Spinal cord (tissue), 10 donors: ENCODE measurements at places on chromosomes 6 and 20. TPM values are rescaled to one million over a fixed set of nuclear protein-coding genes. Genes with fewer than 3 reads are reported as not detected.

Gene PLN
- 6.0 TPM for total RNA-seq

Gene BPIFB1
- total RNA-seq, result not detected

Gene CITED2
- total RNA-seq, result 152 TPM

Gene HINT3
- total RNA-seq, result 32.6 TPM

Gene ADGB
- 6.6 TPM for total RNA-seq

Gene SAMD3
- 3.5 TPM for total RNA-seq
